ENCODE measurements at places on chromosomes 7 and 10.

DNA sequence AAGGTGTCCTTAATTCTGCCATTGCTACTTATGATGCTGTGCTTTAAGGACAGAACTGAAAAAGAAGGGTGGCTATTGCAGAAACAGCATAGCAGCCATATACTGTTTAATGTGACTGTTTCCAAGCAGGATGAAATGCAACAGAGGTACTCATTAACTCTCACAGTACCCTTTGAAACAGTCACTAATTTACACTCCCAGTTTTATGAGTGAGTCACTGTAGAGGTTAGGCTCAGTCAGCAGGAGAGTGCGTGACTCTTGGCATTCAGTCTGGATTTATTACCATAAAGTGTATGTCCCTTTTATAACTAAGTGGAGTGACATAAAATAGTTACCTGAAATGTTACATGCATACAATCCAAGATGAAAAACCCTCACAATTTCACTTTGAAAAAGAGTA, 27.7 kb downstream of the ALDH18A1 start:
- no peak for DNase-seq

GRCh38 chr10:8726779-8727084, 672.2 kb downstream of the GATA3 start:
- no peak for DNase-seq

- no peak for DNase-seq
These were observed 104.3 kb upstream of the STEAP1B start for GRCh38 chr7:22604246-22604645.

DNA sequence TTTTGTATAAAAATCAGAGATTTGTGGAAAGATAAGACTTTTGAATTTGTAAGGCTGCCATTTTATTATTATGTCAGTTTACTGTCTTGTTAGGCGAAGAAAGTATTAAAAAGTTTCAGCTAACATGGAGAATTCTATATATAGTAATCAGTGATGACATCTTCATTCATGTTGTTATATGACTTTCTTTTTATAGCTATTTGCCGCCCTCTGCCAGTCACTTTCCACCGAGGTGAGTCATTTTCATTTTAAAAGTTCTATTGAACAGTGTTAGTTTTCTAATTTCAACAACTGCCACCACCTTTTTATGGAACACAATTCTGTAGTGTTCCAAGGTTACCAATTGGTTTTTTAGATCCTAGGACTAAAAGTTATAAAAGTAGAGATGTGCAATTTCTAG, 11.8 kb downstream of the CUTC start:
- no peak for DNase-seq

- no peak for DNase-seq
These were observed 171.0 kb downstream of the PPP1R17 start for GRCh38 chr7:31858055-31858454.

- DNase-seq, result no peak
These were observed 194.8 kb downstream of the FANK1 start for GRCh38 chr10:126090911-126091728.

- no peak for DNase-seq
These were observed 897 bp upstream of the RAMP3 start for GRCh38 chr7:45156516-45157272.

- no peak for DNase-seq
These were observed 188.2 kb downstream of the SKIDA1 start for GRCh38 chr10:21337171-21337792.

GRCh38 chr7:44148166-44148565, 7.0 kb upstream of the MYL7 start:
- DNase-seq, result no peak

DNA sequence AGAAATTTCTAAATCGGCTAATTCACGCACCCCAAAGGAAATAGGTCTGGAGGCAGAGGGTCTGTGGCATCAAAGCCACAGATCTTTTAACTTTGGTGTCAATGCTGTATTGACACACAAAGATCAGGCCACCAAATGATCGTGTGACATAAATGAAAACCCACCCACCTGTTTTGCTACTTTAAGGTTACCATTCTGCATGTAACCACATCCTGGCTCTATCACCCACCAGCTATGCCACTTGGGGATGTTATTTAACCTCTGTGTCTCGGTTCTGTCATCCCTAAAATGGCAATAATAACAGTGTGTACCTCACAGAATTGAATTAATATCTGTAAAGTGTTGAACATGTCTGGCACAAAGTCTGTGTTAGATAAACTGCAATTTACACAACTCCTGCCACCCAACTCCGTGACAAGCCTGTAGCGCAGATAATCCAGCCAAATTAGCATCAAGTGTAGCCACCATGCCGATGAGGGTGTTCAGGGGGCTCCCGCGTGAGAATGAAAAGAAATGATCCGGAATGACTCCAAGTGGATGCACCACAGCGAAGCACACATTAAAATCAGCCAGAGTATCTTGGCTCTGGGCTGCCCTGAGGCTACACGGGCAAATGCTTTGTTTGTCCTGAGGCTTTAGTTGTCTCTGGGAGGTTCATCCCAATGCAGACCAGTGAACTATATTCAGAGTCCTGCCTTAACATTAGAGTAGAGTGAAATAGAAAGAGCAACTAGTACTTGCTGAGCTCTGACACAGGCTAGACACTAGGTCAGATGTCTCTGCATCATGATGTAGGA, 158.4 kb upstream of the NEBL start:
- DNase-seq, result no peak

GRCh38 chr7:50226669-50227068, 77.8 kb upstream of the IKZF1 start:
- DNase-seq, result peak; percentile 49

DNA sequence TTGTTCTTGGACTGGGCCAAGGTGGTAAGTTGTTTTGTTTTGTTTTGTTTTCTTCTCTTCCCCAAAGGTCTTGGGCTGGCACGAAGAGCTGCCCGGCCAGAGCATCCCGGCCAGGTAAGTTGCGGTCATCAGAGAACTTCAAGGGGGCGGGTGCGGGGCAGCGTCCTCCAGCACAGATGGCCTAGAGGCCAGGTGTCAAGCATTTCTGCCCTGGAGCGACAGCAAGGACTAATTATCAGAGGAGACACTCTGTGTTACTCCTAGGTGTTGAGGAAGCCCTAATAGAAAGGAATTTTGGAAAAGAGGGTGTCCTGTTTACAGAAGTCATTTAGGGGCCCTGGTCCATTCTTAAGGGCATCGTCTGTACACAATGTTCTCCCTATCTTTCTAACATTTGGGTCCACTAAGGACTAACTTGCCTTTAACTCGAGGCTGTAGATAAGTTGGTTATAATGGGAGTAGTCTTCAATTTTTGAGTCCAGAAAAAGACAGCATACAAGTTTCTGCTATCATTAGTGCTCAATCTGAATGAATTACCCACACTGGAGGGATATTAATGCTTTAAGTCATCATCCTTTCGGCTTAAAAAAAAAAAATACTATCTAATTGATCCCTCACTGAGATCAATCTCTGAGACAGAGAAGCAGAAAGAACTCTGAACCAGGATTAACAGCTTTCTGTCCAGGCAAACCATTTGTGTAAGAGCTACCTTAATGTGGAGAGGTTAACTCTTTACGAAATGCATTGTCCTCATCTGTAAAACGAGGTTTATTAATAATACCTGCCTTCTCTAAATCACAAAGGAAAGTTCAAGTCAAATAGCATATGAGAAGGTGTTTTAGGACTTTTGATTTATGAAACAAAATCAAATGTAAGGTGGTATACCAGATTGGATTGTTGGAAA, 1.5 kb downstream of the ITGB8 start:
- no peak for DNase-seq

DNA sequence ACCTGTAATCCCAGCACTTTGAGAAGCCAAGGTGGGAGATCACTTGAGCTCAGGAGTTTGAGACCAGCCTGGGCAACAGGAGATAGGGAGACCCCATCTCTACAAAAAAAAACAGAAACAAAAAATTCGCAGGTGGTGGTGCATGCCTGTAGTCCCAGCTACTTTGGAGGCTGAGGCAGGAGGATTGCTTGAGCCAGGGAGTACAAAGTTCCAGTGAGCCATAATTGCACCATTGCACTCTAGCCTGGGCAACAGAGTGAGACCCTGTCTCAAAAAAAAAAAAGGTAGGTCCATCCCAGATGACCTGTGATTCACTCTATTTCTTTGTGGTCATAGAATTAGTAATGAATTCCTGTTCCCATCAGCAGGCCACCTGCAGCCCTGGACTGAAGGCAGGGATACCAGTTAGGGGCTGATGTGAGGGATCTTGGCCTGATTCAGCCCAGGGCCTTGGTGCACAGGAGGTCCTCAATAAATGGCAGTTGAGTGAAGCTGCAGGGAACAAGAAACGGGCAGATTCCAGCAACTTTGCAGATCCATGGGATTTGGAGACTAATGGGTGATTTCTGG, at the start of gene MYH16:
TSS of gene MYH16 (plus strand) at position 364 of the 570 bp plus-strand sequence.
- DNase-seq, result no peak
